Stimulated activated CD8-positive, alpha-beta memory T cell treated with anti-CD3 and anti-CD28 coated beads, Interleukin-15, amount 100 ng/mL, for 1 hour (primary cell): ENCODE measurements at places on chromosomes 13 and 19.
A peak's percentile ranks its signal among the peaks of the same experiment; 100 is the strongest.

DNA sequence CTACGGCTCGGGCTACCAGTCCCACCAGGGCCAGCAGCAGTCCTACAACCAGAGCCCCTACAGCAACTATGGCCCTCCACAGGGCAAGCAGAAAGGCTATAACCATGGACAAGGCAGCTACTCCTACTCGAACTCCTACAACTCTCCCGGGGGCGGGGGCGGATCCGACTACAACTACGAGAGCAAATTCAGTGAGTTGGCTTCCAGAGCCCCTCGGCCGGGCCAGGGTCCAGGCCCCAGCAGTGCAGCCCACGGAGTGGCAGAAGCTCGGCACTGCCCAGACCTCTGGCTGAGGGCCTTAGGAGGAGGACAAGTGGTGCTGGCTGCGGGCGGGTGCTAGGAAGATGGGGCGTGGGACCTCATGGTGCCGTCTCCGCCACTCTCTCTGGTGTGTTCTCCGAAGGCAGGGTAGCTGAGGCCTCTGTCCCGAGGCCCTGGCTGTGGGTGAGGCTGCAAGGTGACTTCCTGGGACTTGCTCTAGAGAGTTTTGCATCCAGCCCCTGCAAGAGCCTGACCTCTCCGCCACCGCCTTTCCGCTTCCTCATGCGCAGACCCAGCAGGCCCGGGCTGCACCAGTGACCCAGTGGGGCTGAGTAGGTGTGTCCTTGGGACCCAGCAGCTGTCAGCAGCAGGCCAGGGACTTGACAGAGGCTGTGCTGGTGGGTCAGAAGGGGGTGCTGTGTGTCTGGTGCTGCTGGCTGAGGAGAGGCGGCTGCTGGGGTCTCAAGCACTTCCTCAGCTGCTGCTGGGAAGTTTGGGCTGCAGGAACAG is 13.5 kb upstream of the QTRT1 start:
- no peak for DNase-seq

GRCh38 chr13:77118134-77118533 is 91.2 kb upstream of the FBXL3 start:
- no peak for DNase-seq

DNA sequence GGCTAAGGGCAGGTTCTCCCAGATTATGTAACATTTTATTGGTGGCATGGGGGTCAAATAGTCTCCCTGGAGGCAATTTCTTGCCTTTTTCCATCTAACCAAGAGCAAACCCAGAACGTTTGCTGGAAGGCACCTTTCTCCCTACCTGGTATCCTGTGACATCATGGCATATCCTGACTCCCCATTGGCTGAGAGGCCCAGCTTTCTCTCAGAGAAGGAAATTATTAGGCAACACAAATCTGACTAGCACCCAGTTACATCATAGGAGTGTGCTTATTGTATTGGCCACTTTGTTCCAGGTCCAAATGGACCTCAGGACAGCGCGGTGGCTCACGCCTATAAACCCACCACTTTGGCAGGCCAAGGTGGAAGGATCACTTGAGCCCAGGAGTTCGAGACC is 13.0 kb downstream of the NTN5 start:
- DNase-seq, result no peak

DNA sequence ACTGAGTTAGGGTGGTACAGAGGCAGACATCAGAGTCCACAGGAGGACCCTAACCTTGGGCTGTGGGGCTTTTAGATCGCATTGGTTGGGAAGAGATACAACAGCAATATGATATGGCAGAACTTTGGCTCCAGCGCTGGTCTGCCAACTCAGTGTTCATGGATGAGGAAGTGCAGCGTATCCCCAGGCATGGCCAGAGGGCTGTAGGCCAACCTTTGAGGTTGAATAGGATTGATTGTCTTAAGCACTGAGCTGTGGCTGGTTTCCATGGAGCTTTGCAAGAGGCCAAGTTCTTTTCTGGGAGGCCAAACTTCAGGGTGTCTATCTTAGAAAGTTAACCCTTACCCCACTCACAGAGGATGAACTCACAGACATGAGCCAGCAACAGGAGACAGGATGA is 144.1 kb upstream of the TMTC4 start:
- DNase-seq, result no peak

- DNase-seq, result no peak
Observed at GRCh38 chr13:28268800-28269223, 130.5 kb downstream of the PAN3 start.

DNA sequence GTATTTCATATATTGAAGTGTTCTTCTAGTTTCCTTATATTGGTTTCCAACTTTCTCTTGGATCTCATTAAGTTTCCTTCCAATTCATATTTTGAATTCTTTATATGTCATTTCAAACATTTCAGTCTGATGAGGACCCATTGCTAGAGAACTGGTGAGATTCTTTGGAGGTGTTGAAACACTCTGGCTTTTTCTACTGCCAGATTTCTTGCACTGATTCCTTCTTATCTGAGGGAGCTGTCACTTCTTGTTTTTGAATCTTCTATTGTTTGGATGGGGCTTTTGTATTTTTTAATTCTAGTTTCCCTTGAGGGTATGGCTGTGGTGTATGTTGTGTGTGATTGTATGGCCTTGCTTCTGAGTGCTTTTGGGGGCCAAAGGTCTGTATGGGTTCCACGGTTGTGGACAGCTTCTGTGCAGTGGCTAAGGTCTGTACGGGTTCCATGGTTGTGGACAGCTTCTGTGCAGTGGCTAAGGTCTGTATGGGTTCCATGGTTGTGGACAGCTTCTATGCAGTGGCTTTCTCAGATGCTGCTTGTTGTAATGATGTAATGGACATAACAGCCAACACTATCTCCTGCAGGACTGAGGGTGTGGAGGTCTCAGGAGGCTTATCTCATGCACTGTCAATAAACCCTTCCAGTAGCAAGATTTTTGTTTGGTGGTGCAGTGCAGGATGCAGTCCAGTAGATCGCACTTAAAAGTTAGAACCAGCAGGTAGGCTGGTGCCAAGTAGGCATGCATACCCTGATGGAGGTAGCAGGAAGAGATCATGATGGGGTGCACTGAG is 36.8 kb downstream of the ACSBG2 start:
- DNase-seq, result no peak

GRCh38 chr13:30364133-30364532 is 56.8 kb upstream of the KATNAL1 start:
- DNase-seq, result no peak

- DNase-seq, result peak; percentile 11
Observed at GRCh38 chr13:51764184-51765141, 39.5 kb downstream of the DHRS12 start.

- DNase-seq, result no peak
Observed at GRCh38 chr19:41421314-41421713, 5.9 kb downstream of the B3GNT8 start.

DNA sequence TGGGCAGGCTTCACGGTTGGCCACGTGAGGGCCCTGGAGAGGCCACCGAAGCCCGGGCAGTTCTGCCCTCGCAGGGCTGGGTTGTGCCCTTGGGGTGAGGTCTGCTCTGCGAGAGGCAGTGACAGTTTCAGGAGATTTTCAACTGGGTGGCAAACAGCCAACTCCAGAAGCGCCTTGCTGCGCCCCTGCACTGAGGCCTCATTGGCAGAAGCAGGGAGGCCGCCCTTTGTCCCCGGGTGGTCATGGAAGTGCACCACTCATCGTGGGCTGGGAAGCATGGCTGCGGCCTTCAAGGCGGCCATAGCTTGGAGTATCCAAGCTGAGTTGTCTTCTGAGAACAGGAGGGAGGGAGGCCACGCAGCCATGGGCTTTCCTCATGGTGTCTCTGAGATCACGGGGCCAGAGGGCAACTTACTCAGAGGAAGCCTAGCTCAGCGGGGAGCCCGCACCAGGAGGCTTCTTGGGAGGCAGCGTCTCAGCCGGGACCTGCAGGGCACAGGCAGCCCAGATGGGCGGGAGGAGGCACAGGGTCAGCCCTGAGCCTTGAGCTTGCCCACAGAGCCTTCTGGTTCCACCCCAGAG is 14.8 kb downstream of the PLEKHJ1 start:
- no peak for DNase-seq

DNA sequence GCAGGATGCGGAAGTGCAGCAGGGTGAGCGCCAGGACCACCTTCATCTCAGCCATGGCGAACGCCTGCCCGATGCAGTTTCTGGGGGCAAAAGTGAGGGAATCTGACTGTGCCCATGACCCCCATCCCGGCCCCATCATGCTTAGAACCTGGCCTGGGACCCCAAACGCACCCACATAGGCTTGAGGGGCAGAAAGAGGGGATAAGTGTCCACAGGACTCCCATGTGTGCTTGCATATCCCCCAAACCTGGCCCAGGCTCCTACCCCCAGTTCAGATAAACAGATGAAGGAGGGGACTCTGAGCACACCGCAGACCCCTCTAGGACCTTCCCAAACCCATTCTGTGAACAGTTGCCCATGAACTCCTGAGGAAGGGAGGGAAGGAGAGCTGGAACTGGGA is 16.0 kb upstream of the CYP4F2 start:
- DNase-seq, result no peak

DNA sequence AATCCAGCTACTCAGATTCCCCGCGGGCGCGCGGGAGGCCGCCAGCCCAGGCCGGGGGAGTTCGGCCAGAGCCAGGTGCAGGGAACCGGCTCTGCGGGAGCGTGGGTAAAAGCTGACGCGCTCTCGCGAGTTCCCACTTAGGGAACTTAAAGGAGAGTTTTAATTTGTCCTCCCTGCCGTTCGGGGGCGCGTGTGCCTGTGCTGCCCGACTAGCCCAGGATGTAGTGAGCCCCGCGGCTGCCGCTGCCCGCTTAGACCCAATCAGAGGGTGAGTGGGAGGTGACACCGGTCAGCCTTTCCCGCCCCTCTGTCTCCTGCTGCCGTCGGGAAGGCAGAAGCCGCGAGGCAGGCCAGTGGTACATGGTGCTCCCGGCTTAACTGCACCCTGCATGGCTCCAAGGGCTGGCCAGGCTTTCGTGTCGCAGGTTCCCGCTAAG is 36.0 kb upstream of the NEK3 start:
- DNase-seq, result no peak

DNA sequence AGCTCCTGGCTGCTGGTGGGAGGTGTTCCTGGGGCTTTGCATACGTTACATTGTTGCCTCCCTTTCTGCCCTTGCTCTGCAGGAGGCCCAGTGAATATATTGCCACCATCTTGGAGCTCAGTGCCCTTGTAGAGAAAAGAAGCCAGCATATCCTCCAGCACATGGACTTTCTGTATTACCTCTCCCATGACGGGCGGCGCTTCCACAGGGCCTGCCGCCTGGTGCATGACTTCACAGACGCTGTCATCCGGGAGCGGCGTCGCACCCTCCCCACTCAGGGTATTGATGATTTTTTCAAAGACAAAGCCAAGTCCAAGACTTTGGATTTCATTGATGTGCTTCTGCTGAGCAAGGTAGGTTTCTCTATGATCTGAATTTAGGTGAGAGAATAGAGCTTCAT is 10.5 kb downstream of the CYP4F12 start:
- DNase-seq, result no peak

GRCh38 chr19:11203194-11204075 is 6.1 kb upstream of the KANK2 start:
- DNase-seq, result peak; percentile 5

GRCh38 chr13:45242070-45242469 is 41.2 kb upstream of the KCTD4 start:
- DNase-seq, result no peak

DNA sequence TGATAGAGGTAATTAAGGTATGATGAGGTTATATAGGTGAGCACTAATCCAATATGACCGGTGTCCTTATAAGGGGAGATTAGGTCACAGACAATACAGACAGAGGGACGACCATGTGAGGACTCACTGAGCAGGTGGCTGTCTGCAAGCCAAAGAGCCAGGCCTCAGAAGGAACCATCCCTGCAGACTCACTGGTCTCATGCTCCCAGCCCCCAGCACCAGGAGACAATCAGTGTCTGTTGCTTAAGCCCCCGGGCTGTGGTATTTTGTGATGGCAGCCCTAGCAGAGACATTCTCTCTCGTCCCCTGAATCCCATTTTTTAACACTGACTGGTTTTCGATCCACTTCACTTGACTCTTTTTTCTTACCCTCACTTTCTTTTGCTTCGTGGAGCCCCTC is 51.9 kb upstream of the PABPC3 start:
- no peak for DNase-seq

DNA sequence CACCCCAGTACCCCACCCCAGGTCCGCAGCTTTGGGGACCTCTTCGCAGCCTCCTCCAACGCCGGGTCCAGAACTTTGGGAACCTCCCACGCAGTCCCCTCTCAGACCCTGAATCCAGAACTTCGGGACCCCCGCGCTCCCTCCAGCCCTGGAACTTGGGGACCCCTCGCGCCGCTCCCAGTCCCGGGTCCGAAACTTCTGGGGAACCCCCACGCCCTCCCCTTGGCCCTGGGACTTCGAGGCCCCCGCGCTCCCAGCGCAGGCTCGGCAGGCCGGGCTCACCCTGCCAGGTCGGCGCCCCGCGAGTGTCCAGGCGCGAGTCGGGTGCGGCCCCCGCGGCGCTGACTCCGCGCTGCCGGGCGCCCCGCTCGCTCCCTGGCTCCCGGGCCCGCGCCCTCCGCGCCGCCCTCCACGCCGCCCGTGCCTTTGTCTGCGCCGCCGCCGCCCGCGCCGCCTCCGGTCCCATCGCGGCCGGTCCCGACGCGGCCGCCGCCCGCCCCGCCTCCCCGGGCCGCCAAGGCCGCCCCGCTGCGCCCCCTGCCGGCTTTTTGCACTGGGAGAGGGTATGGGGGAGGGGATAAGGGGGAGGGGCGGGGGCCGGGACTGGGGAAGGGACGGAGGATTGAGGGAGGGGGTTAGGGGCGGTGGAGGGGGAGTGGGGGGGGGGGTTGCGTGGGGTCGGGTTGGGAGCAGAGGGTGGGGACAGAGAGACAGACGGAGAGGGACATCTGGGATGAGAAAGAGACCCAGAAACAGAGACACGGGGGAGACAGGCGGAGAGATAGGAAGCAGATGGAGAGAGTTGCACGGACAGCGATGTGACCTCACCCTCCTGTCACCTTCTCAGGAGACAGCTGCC is at the start of gene HOMER3:
HOMER3 (minus strand) TSS at position 449 of the 859 bp plus-strand sequence. CDS start 2,235 bp downstream, outside the sequence.
- peak; percentile 64 for DNase-seq

- DNase-seq, result no peak
Observed at GRCh38 chr19:49837009-49837310, 14.0 kb upstream of the PTOV1 start.

- no peak for DNase-seq
Observed at GRCh38 chr13:60654415-60654814, 257.4 kb downstream of the TDRD3 start.

DNA sequence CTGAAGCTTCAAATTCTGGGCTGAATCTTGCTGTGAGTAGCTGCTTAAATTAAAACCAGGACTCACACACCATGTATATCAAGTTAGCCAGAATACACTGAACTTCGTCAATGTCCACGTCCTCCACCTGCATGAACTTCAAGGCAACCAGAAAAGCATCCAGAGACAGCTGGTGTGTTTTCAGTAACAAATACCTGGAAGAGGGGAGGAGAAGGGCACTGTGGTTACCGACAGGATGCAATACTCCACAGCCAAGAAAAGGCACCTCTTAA is 20.4 kb downstream of the PROZ start:
- no peak for DNase-seq

GRCh38 chr19:10896851-10897526 is 25.6 kb downstream of the CARM1 start:
- no peak for DNase-seq

DNA sequence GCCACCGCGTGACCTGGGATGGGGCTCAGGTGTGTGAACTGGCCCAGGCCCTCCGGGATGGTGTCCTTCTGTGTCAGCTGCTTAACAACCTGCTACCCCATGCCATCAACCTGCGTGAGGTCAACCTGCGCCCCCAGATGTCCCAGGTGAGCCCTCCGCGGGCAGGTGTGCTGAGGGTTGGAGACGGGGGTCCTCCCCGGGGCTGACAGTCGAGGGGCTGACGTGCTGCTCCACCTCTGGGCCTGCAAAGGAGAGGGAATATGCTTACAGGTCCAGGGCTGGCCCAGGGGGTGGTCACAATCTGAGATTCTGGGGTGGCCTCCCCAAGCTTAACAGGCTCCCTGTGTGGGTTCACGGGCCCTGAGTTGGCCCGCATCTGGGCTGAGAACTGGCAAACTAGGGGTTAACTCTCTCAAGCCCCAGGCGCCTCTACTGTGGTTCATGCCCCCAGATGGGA is 386 bp downstream of the VAV1 start:
- no peak for DNase-seq
